ENCODE measurements at places on chromosomes 1 and 21. TPM values are rescaled to one million over a fixed set of nuclear protein-coding genes. Genes with fewer than 3 reads are reported as not detected.

DNA sequence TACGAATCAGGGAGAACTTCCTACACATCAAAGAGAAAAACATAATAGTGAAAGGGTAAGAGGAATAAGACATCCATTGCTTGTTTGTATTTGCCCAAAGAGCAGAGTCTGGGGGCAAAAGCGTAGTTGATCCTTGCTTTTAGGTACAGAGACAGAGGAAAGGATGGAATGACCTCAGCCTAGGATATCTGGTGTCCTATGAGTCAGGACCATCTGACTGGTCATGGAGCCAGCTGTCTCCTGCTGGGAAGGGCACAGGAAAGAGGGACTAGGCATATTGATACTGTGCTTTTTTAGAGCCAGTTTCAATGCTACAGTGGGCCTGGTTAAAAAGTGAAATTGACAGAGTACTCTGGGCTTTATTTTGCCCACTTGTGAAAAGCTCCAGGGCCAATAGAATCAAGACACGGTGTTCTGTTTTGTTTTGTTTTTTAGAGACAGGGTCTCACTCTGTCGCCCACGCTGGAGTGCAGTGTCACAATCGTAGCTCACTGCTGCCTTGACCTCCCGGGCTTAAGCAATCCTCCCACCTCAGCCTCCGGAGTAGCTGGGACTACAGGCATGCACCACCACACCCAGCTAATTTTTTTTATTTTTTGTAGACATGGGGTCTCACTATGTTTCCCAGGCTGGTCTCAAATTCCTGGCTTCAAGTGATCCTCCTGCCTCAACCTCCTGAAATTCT, 3.2 kb downstream of the PLEKHO1 start:
- DNase-seq: no peak
- H3K4me1 ChIP-seq: peaks cover 76% of the 10 kb centered on the region
- peak overlapping the region; percentile 67 for H3K27ac ChIP-seq
- peak overlapping the region; percentile 29 for H3K4me3 ChIP-seq

KIAA1614 gene
- 0.12 TPM for total RNA-seq

CD2 gene
- total RNA-seq: 444 TPM

- H3K4me3 ChIP-seq: no peak overlapping the region
- no peak overlapping the region for H3K27ac ChIP-seq
- DNase-seq: peak; percentile 8
- no peaks in the 10 kb centered on the region for H3K36me3 ChIP-seq
- H3K4me1 ChIP-seq: no peaks in the 10 kb centered on the region
- no peaks in the 10 kb centered on the region for H3K27me3 ChIP-seq
These were observed 348.0 kb downstream of the PTPRU start for GRCh38 chr1:29584362-29584761.

All from activated CD8-positive, alpha-beta memory T cell treated with anti-CD3 and anti-CD28 coated beads, Interleukin-2, amount 10 ng/mL, durations not matched to agents 7 days and 5 days (primary cell).